Stimulated activated CD8-positive, alpha-beta memory T cell treated with anti-CD3 and anti-CD28 coated beads, Interleukin-4, amount 100 ng/mL, for 4 hours (primary cell): ENCODE measurements at places on chromosomes 1 and 21.

- no peak for DNase-seq
Observed at GRCh38 chr1:220813013-220813412, 26.3 kb downstream of the MTARC1 start.

- no peak for DNase-seq
Observed at GRCh38 chr1:166671627-166672026, 167.6 kb upstream of the POGK start.

DNA sequence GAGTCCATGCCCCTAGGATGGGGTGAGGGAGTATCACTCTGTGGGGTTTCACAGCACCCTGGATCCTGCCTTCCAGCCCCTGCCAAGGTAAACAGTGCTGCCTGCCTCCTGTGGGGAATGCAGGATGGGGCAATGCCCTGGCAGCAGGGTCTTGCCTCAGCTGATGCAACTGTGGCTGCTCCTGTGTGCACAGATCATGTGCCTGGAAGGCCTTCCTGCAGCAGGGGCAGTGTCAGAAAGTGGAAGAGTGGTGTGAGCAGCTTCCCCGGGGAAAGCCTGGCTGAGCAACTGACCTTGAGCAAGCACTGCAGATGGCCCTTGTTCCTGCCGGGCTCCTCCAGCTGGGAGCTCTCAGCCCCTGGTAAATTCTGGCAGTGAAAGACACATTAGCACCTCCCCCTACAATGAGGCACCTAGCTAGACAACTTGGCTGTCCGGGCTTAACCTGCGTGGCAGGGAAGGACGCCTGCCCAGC is 9.9 kb downstream of the TOR3A start:
- no peak for DNase-seq

DNA sequence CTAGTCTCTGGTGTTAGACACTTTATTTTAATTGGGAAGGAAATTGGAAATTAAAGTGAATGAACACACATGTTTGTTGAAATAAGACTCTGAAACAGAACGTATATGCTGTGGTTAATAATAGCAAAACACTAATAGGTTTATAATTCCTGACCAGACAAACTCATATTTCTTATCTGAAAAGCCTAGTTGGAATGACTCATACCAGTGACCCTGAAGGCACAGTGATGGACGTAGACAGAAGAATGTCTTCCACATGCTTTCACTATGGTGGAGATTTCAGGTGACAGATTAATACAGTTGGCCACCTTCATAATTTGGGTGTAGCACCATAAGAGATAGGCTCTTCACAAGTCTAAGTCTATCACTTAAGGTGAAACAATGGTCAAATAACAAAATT is 83.0 kb upstream of the COL11A1 start:
- no peak for DNase-seq

- DNase-seq, result no peak
Observed at GRCh38 chr1:62625415-62625814, 28.1 kb downstream of the ANGPTL3 start.

GRCh38 chr1:151693057-151693651 is 23.4 kb downstream of the CELF3 start:
- no peak for DNase-seq

DNA sequence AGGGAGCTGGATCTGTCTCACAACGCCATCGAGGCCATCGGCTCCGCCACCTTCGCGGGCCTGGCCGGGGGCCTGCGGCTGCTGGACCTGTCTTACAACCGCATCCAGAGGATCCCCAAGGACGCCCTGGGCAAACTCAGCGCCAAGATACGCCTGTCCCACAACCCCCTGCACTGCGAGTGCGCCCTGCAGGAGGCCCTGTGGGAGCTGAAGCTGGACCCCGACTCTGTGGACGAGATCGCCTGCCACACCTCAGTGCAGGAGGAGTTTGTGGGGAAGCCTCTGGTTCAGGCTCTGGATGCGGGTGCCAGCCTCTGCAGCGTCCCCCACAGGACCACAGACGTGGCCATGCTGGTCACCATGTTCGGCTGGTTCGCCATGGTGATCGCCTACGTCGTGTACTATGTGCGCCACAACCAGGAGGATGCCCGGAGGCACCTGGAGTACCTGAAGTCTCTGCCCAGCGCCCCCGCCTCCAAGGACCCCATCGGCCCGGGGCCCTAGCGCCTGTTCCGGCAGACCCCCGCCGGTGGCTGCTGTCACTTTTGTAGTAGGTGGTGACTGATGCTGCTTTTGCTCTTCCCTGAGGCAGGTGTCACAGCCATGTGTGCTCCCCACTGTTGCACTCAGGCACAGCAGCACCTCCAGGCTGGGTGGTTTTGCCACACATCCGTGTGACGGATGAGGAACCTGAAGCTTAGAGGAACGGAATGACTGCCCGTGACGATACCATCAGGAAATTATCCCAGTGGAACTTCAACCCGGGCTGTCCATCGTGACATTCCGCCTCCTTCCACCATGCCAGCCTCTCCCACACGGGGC is 1.8 kb downstream of the LRRC3 start:
- DNase-seq, result no peak

DNA sequence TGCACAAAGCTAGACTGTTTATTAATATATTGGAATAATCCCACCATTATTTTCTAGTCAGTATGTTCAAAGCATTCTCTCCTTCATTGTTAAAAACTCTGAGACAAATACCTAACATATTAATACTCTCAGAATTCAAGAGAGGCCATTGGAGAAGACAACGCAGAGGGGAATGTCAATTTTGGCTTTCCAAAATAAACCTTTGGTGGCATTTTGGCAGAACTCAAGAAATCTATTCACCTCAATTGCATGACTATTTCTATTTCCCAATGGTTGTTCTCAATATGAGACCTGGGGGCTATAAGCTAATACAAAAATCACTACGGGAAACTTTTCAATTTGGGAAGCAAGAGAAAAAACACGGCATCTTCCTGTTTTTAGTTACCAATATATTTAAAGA is 58.5 kb downstream of the RUSC1 start:
- no peak for DNase-seq

DNA sequence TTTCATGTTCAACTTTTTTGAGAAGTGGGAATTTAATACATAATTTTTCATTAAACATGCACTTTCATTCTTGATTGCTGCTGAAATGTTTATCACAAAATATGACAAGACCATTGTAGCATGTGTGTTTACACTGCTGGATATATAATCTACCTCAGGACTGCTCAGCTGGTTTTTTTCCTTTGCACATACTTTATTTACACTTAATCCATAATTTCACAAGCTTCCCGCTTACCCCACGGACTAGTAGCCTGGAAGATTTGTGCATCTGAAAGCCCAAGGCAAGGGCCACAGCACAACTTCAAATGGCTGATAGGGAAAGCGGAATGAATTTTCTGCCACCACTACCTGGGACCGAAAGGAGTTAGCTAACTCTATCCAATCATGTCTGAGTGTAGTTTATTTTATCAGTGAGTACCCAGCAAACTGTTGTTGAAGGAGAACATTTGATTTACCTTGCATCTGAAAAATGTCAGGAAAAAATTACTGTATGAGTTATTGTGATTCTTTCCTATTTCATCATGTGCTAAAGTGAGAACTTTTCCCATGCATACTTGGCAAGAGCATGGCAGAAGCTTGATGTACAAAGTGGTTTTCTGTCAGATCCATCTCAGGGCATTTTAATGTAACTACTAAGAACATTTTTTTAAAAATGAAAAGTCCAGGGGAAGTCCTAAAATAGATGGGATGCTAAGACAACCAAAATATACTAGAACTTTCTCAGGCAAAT is 558.2 kb upstream of the USP24 start:
- DNase-seq, result no peak

GRCh38 chr21:38249256-38249655 is 7.5 kb upstream of the KCNJ15 start:
- DNase-seq, result no peak

DNA sequence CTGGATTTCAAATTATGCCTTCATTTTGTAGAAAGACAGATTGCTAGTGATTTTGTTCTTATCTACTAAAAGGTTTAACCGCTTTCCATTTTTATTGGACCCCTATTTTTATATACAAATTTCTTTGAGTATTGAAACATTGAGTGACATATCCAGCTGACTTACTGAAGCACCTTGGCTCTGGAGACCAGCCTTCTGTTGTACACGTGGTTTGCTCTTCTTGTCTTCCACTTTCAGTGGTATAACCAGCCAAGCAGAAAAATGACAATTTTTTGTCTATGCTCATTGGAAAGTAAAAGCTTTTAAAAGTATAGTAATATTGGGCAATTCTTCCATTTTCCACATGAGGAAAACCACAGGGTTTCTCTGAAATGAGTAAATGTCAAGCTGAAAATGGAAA is 4.4 kb downstream of the F13B start:
- no peak for DNase-seq

DNA sequence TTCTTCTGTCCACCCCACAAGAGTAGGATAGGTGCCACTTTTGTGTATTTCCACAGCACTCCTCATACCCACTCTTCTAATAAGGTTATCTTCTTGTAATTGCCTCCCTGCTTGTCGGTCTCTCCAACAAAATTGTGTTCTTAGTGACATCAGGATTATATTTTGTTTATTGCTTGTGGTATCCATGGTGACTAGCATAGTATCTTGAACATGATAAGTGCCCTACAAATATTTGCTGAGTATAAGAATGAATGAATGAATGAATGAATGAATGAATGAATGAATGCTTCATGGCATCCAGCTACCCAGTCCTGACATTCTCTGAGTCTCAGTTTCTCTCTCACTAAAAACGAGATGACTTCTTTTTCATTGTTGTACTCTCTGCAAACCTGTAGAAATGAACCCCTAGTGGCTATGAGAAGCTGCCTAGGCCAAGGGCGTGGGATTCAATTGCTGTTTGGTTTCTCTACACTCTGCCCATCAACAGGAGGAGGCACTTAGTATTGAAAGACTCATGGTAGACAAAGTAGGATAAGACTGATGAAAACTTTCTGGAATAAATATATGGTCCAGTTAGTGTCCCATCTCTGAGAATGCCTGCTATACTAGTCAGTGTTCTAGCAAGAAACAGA is 121.0 kb downstream of the TMEM53 start:
- DNase-seq, result no peak

GRCh38 chr1:7366955-7367665 is 404.0 kb upstream of the VAMP3 start:
- DNase-seq, result no peak

GRCh38 chr1:156498432-156499193 is 2.0 kb downstream of the MEF2D start:
- DNase-seq, result no peak

DNA sequence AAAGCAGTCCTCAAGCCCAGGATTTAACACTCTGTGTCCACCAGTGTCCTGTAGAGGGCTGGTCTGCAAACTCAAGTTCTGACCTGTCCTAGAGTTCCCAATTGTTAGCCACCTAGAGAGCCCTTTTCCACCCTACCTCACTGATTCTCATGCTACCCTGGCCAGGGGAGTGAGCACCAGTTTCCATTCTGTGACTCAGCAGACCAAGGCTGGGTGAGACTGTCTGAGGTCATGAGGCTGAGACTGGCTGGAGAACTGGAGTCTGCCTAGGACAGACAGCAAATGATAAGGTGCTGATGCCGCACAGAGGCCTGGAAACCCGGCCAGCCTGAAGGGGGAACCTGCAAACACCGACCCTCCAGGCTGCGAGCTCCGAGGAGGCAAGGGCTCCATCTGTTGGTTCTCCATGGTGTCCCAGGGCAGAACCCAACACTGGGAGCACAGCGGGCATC is 13.7 kb downstream of the GLIS1 start:
- DNase-seq, result no peak

GRCh38 chr1:222385955-222386354 is 161.9 kb downstream of the HHIPL2 start:
- no peak for DNase-seq

DNA sequence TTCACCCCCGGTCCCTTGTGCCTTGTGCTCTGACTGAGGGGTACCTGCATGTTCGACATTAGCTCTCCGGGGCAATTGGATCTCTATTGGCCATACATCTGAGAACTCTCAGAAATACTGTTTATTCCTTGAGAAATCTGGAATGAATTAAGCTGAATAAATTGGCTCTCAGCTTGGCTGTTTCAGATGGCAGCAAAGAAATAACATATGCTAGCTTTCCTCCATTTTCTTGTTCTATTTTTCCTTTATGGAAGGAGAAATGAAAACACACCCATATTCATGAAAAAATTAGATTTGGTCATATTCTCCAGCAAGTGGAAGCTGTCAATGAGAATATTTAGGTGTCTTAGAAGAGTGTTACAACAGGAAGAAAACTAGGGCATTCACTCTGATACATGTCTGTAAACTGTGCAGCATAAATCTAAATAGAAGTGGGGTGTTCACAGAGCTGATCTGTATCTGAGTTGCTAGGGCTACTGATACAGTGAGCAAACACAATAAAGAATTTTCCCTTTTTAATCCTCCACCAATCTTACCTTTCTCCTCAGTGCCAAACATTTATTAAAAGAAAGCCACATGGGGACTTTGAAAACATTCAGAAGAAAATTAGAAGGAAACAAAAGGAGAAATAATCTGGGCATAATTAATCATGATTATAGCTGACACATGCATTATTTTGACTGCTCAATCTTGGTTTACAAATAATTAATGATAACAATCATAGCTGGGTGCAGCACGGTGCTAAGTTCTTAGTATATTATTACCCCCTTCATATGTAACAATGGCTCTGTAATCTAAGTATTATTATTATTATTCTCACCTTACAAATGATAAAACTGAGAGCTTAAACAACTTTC is 671.9 kb upstream of the USP24 start:
- no peak for DNase-seq

GRCh38 chr1:54574158-54574778 is 26.2 kb downstream of the ACOT11 start:
- DNase-seq, result no peak

GRCh38 chr21:39051588-39051949 is 131.7 kb downstream of the PSMG1 start:
- no peak for DNase-seq

GRCh38 chr21:42558846-42559245 is 45.2 kb downstream of the SLC37A1 start:
- no peak for DNase-seq

- no peak for DNase-seq
Observed at GRCh38 chr1:54766726-54767125, 2.4 kb upstream of the PARS2 start.

DNA sequence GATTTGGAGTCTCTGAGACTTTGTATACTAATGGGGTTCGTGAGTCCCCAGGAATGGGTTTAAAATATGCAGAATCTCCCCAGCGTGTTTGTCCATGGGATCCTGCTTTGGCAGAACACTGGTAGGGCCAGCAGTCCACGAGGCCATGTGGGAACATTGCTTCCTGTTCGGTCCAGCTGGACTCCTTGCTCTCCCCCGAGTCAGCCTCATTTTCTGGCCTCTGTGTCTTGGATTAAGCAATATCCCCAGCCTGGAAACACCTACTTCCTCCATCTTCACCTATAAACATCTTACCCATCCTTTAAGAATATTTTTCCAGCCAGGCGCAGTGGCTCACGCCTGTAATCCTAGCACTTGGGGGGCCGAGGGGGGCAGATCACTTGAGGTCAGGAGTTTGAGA is 142.4 kb downstream of the NAV1 start:
- no peak for DNase-seq

DNA sequence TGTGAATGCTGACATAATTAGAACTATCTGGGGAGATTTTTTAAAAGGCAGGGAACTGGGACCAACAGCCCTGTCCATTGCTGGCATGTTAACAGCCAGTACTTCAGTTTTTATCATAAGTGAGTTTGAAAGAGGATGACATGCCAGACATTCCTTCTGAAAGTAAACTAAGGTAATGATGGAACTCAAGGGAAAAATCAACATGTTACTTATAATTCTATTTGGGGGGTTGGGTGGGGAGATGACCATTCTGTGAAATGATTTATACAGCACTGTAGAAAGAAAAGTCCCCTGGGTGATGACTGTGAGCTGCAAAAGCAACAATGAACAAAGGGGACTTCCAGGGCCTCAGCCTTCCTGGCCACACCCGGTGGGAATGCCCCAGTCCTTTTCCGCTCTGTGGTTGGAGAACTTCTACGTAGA is 5.4 kb upstream of the LAMC2 start:
- DNase-seq, result no peak
